Inflammatory macrophage treated with lipopolysaccharide for 1 hour (primary cell): ENCODE measurements at places on chromosomes 2 and 18.

GRCh38 chr2:47181176-47181575 lies 26.1 kb upstream of the STPG4 start:
- no peak for DNase-seq

GRCh38 chr18:80074697-80075096 lies 34.4 kb upstream of the ADNP2 start:
- no peak for DNase-seq

GRCh38 chr18:44374966-44375365 lies 305.7 kb upstream of the SETBP1 start:
- DNase-seq, result no peak

DNA sequence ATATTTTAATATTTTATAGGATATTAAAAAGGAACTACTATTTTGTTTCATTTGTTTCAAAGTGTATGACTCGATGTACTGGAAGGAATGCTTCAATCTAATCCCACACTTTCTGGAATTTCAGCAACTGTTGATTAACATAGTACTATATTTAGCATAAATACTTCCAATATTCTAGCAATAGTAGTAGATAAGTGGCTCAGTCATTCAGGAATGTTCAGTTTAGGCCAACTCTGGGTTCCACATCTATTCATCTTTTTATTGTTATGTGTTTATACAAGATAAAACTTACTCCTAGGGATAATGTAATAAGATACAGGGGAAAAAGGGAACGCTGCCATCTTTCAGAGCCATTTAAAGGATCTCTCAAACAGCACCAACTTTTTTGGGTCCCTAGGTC lies 22.3 kb upstream of the ORC2 start:
- DNase-seq, result no peak

DNA sequence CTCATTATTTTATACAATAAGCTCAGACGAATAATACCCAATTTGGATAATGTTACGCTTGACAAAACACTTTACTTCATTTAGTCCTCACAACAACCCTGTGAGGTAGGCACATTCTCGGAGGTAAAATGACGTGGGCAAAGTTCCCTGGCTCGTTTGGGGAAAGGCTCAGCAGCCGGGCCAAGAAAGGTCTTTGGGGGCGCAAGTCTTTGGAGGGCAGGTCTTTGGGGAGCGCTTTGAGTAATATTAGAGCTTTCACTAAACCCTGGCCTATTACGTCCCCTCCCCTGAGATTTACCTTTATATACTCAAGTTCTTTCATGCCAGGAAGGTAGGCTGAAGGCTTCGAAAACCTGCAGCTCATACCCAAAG lies 427 bp downstream of the RBKS start:
- no peak for DNase-seq

DNA sequence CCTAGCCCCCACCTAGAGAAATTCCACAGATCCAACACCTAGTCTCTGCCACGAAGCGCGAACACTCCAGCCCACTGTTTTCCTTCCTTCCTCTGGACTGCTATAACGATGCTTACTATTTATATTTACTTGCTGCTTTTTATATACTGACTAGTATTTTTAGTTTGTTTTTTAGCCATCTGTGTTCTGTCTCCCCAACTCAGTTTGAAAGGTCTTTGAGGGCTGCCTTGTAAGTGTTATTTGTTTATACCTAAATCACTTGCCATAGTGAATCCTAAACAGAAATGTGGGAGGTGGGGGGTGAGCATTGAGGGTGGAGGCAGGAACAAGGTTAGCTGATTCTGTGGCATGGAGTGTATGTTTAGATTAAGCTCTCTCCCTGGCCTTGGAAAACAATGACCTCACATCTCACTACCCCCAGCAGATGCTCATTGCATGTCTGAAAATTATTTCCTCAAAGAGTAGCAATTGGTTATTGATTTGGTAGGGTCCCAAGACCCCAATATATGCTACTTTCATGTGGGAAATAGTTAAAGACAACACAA lies 1.1 kb upstream of the NCKAP5 start:
- no peak for DNase-seq

DNA sequence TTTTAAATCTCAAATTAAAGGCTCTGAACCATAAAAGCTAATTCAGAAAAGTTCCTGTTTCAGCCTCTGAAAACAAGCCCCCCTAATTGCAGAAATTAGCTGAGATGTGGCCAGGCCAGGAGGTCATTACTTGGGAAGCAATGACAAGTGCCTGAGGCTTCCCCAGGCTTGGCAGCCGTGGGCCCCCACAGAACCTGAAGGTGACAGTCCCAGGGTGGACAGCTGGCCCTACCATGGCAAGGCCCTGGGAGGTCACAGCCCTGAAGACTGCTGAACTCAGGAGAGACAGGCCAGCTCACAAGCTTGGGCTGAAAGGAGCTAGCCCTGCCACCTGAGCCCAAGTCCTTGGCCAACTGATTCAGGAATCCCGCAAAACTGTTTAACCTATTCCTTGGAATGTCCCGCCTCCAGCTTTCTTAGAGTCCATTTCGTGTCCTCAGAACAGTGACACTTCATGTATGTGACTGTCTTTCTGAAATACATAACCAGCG lies 54.3 kb upstream of the PKDCC start:
- no peak for DNase-seq

GRCh38 chr2:129193961-129194360 lies 785.5 kb upstream of the RAB6C start:
- DNase-seq, result no peak

DNA sequence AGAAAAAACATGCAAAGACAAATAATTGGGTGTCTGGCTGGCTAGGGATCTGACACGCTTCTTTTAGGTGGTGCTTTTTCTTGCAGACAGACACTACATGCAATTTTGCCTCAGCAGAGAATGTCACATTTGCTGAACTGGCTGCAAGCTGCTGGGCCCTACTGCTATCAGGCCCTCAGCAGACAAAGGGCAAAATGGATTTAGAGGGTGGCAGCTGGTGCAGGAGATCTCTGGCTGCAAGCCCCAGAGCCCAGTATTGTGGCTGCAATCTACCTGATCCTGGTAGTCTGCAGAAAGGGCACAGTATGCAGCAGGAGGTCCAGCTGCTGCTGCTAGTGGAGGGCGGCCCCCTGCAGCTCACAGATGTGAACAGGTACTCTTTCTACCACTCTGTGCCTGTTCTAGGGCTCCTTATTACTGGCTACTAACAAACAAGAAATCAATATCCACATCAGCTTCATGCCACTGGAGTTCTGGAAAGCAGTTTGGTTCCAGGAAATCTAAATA lies 796.7 kb upstream of the CELF4 start:
- no peak for DNase-seq

DNA sequence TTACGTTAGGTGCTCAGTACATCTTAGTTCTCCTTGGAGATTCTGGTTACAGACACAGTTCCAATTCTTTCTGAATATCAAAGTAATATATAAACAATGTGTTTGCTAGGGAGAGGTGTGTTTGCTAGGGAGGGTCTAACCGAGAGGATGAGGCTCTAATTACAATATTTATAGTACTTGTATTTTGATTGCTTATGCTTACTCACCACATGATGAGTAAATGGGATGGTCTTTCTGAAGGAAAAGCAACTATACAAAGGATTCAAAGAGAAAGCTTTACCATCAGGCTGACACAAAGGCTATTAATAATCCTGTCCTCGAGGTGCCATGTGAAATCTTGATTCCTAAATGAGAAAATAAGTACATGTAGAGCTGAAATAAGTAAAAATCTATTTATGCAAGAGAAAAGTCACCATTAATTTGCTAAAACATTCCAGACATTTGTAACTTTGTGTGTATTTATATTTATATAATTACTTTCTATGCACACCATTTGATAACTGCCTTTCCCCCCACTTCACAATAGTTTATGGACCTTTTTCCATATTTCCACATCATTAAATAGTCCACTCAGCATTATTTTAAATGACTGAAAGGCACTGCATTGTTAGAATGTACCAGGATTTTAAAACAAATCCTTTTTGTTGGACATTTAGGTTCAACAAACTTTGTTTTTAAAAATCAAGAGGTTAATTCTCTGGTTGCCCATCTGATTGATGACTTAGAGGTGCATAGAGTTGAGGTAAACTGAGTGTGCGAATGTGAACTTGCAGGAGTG lies 94.5 kb upstream of the FN1 start:
- no peak for DNase-seq

- DNase-seq, result no peak
Observed at GRCh38 chr18:39345321-39345720, 1779.7 kb upstream of the CELF4 start.

DNA sequence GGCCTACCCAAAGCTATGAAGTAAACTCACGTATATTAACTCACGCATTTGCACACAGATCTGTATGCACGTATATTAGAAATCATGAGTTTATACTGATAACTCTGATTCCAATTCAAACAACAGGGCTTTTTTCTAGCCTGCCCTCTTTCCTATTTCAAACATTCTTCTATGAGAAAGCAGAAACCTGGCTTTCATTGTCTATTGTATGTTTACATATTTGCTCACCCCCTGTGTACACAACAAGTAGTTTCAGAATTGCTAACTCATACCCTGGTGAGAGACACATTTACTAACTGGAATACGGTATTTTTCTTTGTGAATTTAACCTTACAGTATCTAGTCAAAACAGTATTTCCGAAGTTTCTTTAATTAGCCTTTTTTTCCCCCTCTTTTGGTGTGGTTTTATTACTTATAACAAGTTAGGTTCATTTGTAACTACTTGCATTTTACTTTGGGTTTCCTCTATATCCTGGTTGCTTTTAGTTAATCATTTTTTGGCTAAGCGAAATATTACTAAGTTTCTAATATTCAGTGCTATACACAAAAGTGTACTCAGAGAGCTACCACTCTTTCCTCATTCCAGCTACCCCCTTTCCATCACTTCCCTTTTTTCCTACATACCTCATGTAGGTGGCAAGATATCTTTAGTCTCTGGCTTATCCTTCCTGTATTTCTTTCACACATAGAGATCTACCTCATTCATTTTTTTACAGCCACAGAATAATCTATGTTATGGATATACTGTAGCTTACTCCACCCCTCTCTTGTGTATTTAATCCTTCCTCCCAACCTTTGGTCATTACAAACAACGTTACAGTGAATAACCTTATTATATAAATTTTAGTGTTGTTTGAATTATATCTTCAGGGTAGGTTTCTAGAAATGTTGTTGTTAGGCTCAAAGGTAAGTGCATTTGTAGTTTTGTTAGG lies 112.7 kb upstream of the BCL2L11 start:
- no peak for DNase-seq

DNA sequence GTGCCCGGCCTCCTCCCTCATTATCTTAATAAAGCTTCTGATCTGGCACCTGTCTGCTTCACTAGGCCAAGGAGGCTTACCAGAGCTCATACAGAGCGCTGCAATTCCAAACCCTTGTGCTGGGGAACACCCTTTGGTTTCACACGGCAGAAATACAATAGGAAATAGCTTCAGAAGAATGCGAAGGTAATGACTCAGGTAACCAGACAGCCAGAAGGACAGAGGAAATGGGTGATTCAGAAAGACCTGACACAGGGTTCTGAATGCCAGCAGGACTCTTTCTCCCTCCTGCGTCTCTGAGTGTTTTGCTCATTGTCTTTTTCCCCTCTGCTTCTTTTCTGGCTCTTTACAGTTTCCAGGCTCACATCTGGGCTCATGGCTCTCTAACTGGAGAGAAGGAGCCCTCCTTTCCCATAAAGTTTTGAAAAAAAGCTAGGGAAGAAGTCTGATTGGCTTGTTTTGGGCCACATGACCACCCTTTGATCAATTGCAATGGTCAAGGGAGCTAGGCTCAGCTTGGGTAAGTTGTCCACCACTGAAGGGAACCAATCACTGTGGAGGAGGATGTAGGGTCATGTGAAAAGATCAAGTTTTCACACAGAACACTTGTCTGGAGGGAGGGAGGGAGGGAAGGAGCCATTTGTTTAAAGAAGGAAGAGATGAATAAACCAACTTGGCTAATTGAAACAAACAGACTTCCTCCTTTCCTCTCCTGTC lies 90.5 kb upstream of the UPP2 start:
- DNase-seq, result no peak

GRCh38 chr2:145289946-145290345 lies 770.0 kb upstream of the ZEB2 start:
- no peak for DNase-seq

GRCh38 chr2:16738361-16739225 lies 73.0 kb upstream of the CYRIA start:
- DNase-seq, result no peak

- no peak for DNase-seq
Observed at GRCh38 chr2:109148117-109148746, 19.2 kb downstream of the SH3RF3 start.

- DNase-seq, result no peak
Observed at GRCh38 chr18:21701621-21702020, 3.0 kb downstream of the ABHD3 start.

- DNase-seq, result peak; percentile 0
Observed at GRCh38 chr2:39954346-39954745, 175.3 kb upstream of the THUMPD2 start.

- DNase-seq, result no peak
Observed at GRCh38 chr2:119649364-119649917, 29.6 kb upstream of the TMEM177 start.
